Endodermal cell (in vitro differentiated cells): ENCODE measurements at places on chromosomes 3 and 15. TPM values are rescaled to one million over a fixed set of nuclear protein-coding genes. Genes with fewer than 3 reads are reported as not detected.

GRCh38 chr3:8460050-8460708 lies 41.4 kb upstream of the LMCD1 start:
- peaks cover 14% of the 10 kb centered on the region for H3K4me1 ChIP-seq
- H3K4me3 ChIP-seq: no peak overlapping the region
- H3K27ac ChIP-seq: no peak overlapping the region

- no peaks in the 10 kb centered on the region for H3K36me3 ChIP-seq
- DNase-seq: no peak
- H3K27ac ChIP-seq: no peak overlapping the region
- H3K4me1 ChIP-seq: no peaks in the 10 kb centered on the region
- H3K27me3 ChIP-seq: no peaks in the 10 kb centered on the region
- no peak overlapping the region for H3K4me3 ChIP-seq
Observed at GRCh38 chr15:71167445-71168165, 52.3 kb downstream of the THSD4 start.

DNA sequence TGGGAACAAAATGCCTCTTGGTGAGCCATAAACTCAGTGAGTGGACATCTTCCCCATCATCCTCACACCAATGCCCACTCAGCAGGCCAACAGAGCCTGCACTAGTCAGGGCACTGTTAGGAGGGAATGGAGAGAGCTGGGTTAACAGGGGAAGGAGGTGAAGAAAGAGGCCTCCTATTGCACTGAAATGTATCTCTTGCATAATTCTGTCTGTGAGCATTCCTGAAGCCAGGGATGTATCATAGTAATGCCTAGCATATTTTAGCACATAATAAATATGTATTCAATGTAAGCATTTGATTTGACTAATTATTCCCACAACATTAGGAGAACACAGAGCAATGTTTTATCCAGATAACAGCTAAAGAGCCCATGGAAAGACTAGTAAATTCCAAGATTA lies 81.2 kb downstream of the ANO10 start:
- H3K27ac ChIP-seq: no peak overlapping the region
- no peaks in the 10 kb centered on the region for H3K4me1 ChIP-seq
- peaks cover 8% of the 10 kb centered on the region for H3K27me3 ChIP-seq
- DNase-seq: no peak

- H3K27ac ChIP-seq: peak overlapping the region; percentile 88
- peak overlapping the region; percentile 88 for H3K4me3 ChIP-seq
- peak; percentile 78 for DNase-seq
- H3K4me1 ChIP-seq: no peaks in the 10 kb centered on the region
- H3K36me3 ChIP-seq: peaks cover 17% of the 10 kb centered on the region
Observed at GRCh38 chr15:82810061-82810889, 847 bp downstream of the WHAMM start.

GRCh38 chr3:193742628-193743027 lies 149.6 kb downstream of the OPA1 start:
- H3K27ac ChIP-seq: no peak overlapping the region
- no peaks in the 10 kb centered on the region for H3K27me3 ChIP-seq
- H3K4me3 ChIP-seq: no peak overlapping the region
- no peaks in the 10 kb centered on the region for H3K36me3 ChIP-seq
- H3K4me1 ChIP-seq: peaks cover 11% of the 10 kb centered on the region

The PLS1 gene
- 10.8 and 11.3 TPM in 2 replicates for total RNA-seq

DNA sequence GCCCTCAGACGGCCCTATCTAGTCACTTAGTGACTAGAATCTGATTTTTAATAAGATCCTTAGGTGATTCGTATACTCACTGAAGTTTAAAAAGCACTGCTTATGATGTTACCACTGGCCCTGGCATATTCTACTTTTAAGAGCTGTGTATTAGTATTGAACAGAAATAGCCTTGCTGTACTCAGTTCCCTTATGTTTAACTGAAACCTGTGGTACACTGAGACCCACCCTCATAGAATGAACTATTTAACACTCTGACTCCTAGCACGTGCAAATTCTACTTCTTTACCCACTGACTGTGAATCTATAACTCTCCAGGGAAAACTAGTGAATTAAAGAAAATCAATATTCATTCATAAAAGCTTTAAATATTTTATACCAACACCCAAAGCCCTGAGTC lies 108.9 kb downstream of the CCNL1 start:
- H3K27ac ChIP-seq: no peak overlapping the region
- H3K4me3 ChIP-seq: no peak overlapping the region
- H3K27me3 ChIP-seq: no peaks in the 10 kb centered on the region
- no peaks in the 10 kb centered on the region for H3K4me1 ChIP-seq
- no peak for DNase-seq

The LRTM1 gene
- not detected in 3 replicates for total RNA-seq

DNA sequence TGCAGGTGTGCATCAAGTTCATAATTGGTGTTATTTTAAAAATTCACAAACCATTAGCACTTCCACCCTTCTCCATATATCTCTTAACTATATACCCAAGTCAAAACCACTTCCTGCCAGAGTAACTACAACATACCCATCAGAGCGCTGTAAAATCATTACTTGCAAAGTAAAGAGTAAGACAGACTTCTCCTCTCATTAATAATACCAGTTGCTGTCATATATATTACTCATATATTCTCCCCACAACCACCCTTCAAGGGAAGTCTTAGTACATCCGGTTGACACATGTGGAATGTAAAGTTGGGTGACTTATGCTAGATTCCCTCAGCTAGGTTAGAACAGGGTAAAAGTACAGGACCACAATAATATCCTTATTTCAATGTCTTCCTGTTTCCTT lies 5.6 kb downstream of the TERC start:
- H3K27me3 ChIP-seq: no peaks in the 10 kb centered on the region
- DNase-seq: no peak
- H3K4me1 ChIP-seq: no peaks in the 10 kb centered on the region

DNA sequence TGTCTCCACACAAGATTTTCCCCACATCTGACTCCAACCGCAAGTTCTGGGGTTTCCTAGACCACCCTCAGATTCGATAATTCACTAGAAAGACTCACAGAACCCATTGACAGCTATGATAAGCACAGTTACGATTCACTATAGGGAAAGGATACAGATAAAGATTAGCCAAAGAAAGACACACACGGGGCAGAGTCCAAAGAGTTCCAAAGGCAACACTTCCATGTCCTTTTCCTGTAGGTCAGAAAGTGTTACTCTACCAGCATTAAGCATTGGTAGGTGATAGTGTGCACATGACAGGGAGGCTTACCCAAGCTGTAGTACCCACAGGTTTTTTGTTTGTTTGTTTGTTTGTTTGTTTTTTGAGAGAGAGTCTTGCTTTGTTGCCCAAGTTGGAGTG lies 48.1 kb downstream of the PHLDB2 start:
- no peak overlapping the region for H3K4me3 ChIP-seq
- no peak overlapping the region for H3K27ac ChIP-seq
- peaks cover 9% of the 10 kb centered on the region for H3K4me1 ChIP-seq
- H3K36me3 ChIP-seq: peaks cover 26% of the 10 kb centered on the region
- no peak for DNase-seq

DNA sequence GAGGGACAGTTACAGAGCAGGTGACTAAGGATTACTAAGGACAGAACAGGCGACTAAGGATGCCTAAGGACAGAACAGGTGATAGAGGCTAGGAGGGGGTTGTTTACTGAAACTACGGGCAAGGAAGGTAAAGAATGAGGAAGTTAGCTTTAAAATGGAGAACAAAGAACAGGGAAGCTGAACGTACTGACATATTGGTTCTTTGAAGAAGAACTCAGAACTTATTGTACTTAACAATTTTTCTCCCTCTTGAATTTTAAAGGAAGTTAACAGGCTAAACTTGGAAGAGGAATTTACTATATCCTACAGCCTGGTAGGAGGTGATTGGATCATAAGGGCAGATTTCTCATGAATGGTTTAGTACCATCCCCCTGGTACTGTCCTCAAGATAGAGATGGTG lies 290.2 kb downstream of the SHQ1 start:
- no peaks in the 10 kb centered on the region for H3K27me3 ChIP-seq
- H3K4me3 ChIP-seq: no peak overlapping the region
- no peaks in the 10 kb centered on the region for H3K36me3 ChIP-seq
- peaks cover 9% of the 10 kb centered on the region for H3K4me1 ChIP-seq

DNA sequence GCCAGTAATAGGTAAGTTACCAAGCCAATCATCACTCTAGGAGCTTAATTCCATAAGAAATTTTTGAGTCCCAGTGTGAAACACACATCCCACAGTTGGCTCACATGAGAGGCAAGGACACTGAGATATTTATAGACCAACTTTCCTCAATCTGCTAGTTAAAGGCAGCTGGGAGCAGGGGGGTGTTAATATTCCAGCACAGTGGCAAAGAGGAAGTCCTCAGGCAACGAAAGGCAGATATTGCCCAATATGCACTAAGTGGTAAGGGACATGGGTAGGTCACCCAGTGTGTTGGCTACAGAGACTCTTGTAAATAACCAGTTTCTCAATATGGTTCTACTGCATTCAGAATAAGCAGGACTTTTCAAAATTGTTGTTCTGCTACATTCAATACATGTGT lies 61.0 kb downstream of the TOP2B start:
- no peak overlapping the region for H3K27ac ChIP-seq
- H3K4me3 ChIP-seq: no peak overlapping the region
- H3K27me3 ChIP-seq: no peaks in the 10 kb centered on the region
- H3K4me1 ChIP-seq: no peaks in the 10 kb centered on the region

The TGM4 gene
- total RNA-seq: not detected in 3 replicates

DNA sequence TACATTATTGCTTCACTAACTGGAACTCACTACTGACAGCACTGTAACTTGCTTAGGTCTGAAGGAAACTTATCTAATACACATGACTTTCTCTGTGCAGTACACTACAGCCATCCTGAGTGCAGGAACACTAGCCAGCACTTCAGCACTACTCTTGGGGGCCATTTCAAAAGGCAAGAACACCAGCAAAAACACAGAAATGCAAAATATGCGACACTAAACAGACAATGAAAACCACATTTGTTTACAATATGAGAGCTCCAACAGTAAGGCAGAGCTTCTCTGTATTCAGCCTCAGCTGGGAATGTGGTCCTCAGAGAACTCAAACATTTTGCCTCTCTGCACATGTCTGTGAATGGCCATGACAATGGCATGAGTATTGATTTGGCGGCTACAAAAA lies 109.6 kb downstream of the ARRDC4 start:
- DNase-seq: no peak
- no peaks in the 10 kb centered on the region for H3K36me3 ChIP-seq
- H3K27me3 ChIP-seq: no peaks in the 10 kb centered on the region
- H3K4me3 ChIP-seq: no peak overlapping the region

GRCh38 chr15:31869686-31870307 lies 160.5 kb upstream of the CHRNA7 start:
- no peaks in the 10 kb centered on the region for H3K36me3 ChIP-seq
- no peaks in the 10 kb centered on the region for H3K4me1 ChIP-seq
- H3K4me3 ChIP-seq: peak overlapping the region; percentile 77
- peaks cover 17% of the 10 kb centered on the region for H3K27me3 ChIP-seq
- DNase-seq: no peak

- no peak overlapping the region for H3K27ac ChIP-seq
- no peaks in the 10 kb centered on the region for H3K4me1 ChIP-seq
- no peaks in the 10 kb centered on the region for H3K27me3 ChIP-seq
- H3K4me3 ChIP-seq: no peak overlapping the region
Observed at GRCh38 chr3:78283994-78284393, 1244.1 kb downstream of the ROBO2 start.

The SAXO2 gene
- total RNA-seq: 14.3 and 17.6 TPM in 2 replicates

DNA sequence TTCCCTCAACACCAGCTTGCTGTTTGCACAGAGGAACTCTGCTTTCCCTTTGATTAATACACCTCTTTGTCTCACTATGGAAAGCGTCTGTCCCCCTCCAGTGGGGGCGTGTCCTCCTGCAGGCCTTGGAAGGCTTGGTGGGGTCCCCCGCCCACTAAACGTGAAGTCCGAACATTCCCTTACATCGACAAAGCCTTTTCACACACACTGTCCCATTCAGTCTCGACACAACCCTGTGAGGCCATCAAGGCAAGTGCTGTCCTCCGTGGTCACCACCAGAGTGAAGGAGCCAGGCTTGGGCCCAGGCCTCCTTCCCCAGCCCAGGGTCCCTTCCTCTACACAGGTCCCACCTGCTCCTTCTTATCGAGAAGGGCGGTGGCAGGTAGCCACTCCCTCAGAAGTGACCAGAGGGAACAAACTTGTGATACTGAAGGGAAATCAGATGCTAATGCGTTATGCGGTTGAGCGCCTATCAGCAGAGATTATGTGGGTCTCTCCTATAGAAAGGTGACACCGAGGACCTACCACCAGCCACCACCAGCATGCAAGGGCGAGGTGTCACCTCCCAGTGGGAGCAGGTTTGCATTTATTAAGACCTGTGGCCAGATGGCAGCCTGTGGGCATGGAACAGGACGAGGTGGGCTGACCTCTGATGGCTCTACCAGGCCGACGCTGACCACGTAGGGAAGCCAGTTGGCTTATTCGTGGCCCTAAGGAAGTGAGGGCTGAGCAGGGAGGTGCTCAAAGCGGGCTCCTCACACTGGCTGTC lies 6.6 kb downstream of the NRROS start:
- no peaks in the 10 kb centered on the region for H3K36me3 ChIP-seq
- H3K4me1 ChIP-seq: no peaks in the 10 kb centered on the region
- no peak overlapping the region for H3K4me3 ChIP-seq

DNA sequence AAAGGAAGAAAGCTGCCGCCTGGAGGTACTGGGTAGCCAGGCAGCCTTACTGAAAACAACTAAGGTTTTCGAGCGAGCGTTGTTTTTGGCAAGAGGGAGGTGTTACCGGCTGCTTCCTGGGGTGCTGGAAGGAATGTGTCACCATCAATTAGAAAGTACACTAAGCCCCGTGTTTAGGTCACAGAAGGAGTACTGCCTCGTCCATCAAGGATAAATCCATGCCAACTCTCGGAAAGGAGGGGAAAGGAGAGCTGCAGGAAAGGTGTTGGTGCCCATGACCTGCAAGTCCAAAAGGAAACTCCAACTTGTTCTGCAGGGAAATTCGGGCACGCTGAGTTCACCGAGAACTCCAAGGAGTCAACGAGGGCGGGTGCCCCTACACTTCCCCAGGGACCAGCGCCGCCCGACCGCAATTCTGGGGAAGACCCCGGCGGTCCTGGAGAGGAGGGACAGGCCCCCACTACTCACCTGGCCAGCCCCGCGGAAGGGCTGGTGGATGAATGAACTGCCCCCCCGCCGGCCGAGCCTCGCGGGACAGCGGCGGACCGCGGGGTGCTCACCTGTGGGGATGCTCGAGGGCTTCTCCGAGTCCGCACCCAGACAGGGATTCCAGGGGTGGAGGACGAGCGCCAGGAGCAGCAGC lies 542 bp downstream of the PLOD2 start:
- peak overlapping the region; percentile 85 for H3K4me3 ChIP-seq
- H3K4me1 ChIP-seq: no peaks in the 10 kb centered on the region
- H3K27me3 ChIP-seq: no peaks in the 10 kb centered on the region

DNA sequence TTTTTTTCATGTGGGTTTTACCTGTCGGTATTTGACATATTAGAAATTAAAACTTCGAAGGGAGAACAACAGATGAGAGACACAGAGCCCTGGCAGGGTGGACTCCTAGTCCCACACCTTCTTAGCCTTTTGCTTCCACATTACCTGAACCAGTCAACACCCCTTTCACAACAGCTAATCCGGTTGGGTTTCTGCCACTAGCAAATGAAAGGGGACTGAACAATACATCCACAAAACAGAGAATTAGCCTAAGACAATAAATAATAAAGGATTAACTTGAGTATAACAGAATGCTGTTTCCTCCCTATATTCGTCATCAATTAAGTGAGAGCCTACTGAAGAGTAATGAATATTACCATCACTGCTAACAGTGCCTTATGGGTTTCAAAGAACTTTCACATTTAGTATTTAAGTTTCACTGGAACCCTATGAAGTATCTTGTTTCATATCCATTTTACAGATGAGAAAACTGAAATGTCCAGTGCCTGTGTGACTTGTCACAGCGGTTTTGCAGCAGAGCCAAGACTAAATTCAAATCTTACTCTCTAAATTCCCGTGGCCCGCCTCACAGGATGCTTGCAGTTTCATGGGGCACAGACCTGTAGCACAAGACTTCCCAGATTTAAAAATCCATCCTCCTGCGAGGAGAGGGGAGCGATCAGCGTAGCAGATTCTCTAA lies 1.0 kb upstream of the RAB8B start:
- H3K27me3 ChIP-seq: peaks cover 7% of the 10 kb centered on the region
- H3K4me1 ChIP-seq: peaks cover 5% of the 10 kb centered on the region
- no peaks in the 10 kb centered on the region for H3K36me3 ChIP-seq
- peak overlapping the region; percentile 87 for H3K27ac ChIP-seq
